ENCODE measurements at places on chromosomes 2 and 18.
A peak's percentile ranks its signal among the peaks of the same experiment; 100 is the strongest.

- DNase-seq, result no peak
Measured at GRCh38 chr2:63035169-63035568, 15.5 kb upstream of the OTX1 start.

DNA sequence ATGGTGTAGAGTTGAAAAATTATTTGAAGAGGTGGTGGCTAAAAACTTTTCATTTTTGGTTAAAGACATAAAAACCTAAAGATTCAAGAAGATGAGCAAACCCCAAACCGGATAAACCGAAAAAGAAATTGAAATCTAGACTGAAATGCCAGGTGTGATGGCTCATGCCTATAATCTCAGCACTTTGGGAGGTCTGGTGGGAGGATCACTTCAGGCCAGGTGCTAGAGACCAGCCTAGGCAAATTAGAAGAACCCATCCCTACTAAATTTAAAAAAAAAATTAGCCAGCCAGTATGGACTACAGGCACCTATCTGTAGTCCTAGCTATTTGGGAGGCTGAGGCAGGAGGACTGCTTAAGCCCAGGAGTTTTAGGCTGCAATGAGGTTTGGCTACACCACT, 126.9 kb downstream of the BAZ2B start:
- DNase-seq, result no peak

- no peak for DNase-seq
Measured at GRCh38 chr18:8777846-8778245, 72.5 kb downstream of the MTCL1 start.

- DNase-seq, result peak; percentile 28
Measured at GRCh38 chr2:175366815-175367214, 185.3 kb upstream of the ATP5MC3 start.

- no peak for DNase-seq
Measured at GRCh38 chr18:53984021-53984420, 240.4 kb downstream of the MBD2 start.

GRCh38 chr18:40852406-40852805, 1102.6 kb upstream of the PIK3C3 start:
- DNase-seq, result no peak

- no peak for DNase-seq
Measured at GRCh38 chr2:140747090-140747489, 1383.7 kb downstream of the LRP1B start.

DNA sequence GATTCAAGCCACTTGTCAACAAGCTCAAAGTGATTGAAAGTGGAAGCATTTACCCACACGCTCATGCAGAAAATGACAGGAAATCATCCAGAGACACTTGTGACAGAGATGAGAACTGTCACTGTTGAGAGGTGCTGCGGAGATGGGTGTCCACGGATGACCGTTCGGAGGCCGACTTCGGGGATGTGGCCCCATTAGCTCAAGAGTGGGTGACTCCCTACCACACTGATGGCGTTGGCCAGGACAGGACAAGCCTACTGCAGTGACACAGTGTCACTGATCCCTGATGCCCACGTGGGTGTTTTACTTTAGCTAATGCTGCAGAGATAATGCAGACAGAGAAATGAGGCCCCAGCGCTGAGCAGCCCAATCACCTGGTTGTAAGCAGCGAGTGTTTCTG, 81.5 kb upstream of the YWHAQ start:
- DNase-seq, result no peak

DNA sequence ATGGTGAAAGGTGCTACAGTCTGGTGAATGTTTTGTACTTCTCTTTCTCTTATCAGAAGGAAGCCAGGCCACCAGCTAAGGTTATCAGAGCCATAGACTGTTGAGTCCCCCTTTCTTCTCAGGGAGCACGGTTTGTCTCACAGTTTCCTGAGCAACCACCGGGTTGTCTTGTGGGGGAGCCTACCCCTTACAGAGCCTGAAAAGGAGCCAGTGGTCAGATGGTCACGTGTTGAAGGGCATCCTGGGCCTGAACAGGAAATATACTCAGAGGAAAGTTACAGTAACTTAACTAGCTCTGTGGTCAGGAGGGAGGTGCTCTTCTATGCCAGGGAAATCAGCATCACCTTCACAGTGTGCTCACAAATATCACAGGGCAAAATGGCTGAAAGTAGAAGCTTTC, 11.6 kb downstream of the CD28 start:
- peak; percentile 75 for DNase-seq

- no peak for DNase-seq
Measured at GRCh38 chr2:128092656-128093055, 1.7 kb downstream of the UGGT1 start.

DNA sequence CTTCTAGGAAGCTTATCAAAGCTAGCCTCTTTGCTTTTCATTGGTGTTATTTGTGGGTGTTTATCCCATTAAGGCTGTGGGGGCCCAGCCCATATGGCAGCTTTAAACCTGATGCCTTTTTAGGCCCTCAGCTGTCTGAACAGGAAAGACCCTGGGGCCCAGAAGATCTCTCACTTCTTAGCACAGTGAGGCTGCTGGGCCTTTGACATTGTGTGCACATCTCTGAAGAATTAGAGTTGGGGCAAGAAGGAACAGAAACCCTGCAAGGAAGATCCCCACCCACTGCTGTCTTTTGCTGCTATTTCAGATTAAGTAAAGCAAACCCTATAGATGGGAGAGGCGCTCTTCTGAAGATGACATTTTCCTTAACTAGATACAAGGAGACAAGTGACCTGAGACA, 250.0 kb downstream of the SMAD2 start:
- DNase-seq, result no peak

DNA sequence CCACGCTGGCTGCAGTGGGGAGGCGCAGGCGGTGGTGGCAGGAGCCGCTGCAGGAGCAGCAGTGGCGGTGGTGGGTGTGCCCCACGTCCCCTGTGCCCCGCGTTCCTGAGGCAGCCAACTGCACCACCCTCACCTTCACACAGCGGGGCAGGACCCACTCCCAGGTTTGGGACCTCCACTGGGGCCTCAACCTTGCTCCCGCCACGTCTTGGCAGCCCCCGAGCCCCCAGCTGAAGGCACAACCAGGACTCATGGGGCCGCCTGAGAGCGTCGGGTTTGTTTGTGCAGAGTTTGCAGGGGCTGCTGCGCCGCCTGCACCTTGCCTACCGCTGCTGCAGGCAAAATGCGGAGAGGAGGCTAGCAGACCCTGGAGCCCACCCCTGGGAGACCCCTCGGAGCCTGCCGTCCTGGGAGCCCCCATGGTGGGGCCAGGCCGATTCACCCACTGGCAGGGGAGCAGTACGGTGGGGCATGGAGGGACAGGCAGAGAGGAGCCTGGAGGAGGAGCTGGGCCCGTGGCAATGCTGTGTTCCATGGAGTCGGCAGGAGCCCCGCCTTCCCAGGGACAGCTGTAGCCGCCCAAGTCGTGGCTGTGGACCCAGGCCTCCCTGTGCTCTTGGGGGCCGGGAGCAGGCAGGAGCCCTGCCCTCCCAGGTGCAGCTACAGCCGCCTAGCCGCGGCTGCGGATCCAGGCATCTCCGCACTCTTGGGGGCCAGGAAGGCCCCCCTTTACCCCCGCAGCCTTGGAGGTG, 14.7 kb upstream of the EML6 start:
- DNase-seq, result no peak

DNA sequence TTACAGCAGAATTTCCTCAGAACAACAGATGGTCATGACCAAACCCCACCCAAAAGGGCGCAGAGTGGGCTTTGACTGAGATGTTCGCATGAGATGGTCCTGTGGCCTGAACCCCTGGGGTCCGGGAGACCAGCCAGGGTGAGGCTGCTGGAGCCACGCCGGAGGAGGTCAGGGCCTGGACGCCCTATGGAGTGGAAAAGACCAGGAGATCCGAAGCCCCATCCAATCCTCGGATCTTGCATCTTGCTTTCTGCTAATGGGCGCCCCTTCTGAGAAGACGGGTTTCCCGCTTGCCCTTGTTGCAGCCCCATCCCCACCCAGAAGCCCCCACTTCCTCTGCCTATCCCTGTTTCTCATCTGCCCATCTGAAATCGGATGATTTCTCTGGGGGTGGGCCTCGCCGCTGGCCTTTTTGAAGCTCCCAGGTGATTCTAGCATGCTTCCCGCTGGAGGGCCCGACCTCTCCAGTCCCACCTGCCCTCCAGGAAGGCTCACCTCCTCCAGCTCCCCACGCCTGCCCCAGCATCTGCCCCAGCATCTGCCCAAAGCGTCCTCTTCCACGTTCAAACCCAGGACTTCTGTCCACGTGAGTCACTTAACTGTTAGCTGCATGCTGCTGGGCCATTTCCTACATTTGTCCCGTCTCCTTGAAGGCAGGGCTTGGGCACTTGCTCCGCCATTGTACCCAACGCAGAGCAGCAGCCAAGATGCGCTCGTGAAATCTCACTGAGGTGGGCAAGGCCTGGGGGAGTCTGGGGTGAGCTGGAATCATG, 4.3 kb upstream of the CNDP1 start:
- no peak for DNase-seq

- DNase-seq, result no peak
Measured at GRCh38 chr18:79589601-79590091, 90.0 kb upstream of the CTDP1 start.

GRCh38 chr2:148813603-148814065, 61.4 kb upstream of the KIF5C start:
- DNase-seq, result peak; percentile 83

DNA sequence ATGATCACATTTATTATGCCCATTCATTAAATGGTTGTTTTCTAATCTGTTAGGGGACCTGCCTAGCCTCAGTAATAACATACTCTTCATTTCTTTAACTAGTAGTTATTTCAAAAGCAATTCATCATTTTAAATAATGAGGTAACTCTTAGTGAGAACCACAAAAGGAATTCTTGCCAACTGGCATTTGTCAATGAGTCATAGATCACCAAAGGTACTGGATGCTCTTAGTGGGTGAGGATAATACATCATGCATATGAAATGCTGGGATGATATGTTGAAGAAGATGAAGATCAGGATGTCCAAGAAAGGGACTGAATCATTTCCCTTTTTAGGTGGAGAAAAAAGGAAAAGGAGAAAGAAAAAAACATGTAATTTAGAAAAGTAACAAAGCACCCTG, 826.2 kb upstream of the DDX18 start:
- DNase-seq, result no peak

DNA sequence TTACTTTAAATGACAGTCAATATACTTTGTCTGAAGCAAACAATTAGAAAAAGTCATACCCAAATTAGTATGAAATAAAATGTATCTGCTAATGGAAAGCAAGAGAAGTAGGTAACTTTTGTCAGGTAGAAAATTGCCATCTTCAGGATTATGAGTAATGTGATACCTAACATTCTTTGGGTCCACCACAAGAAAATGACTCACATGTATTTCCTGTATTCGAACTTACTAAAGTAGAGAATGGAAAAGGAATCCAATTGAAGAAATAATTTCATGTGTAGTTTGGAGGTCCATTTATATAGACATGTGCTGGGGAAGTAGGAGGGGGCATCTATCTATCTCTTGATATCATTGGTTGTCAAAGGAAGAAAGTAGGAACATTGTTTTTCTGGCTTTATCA, 636.2 kb upstream of the CHAC2 start:
- no peak for DNase-seq

DNA sequence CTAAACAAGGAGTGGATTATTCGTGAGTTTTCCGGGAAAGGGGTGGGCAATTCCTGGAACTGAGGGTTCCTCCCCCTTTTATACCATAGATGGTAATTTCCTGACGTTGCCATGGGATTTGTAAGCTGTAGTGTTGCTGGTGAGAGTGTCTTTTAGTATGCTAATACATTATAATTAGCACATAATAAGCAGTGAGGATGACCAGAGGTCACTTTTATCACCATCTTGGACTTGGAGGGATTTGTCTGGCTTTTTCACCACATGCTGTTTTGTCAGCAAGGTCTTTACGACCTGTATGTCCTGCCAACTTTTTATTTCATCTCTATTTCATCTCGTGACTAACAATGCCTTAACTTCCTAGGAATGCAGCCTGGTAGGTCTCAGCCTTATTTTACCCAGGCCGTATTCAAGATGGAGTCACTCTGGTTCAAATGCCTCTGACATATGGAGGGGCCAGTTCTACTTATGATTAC, 124.8 kb upstream of the B3GNT2 start:
- DNase-seq, result no peak

DNA sequence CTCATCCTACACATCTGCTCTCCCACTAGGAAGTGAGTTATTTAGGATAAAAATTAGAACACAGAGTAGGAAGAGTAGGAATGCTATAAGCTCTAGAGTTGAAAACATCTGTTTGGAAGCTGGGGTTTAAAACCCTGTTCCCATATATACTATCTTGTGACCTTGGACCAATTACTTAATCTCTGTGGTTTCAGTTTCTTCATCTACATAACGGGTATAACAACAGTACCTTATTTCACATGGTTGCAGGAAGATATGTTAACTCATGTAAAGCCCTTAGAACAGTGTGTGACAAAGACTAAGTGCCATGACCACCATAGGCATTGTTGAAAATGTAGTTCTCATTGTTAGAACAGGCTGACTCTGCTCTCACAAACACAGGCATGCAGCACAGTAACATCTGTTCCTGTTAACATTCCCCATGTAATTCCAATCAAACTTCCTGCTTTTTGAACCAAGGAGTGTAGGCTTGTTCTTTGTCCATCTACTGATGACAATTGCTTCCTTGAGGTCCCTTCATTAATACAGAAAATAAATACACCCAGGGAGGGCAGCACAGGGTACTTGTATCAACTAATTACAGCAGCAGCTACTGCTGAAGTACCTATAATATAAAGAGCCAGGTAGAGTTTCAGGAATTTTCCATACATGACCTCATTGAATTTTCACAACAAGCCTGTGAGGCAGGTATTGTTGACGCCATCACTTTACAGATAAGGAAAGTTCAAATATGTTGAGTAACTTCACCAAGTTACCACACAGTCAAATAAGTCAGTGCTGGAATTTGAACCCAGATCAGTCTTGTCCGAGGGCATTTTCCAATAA, 204.2 kb downstream of the L3MBTL4 start:
- DNase-seq, result no peak

- no peak for DNase-seq
Measured at GRCh38 chr18:52287151-52287550, 52.8 kb upstream of the DCC start.

GRCh38 chr2:210442878-210443277, 33.7 kb downstream of the LANCL1 start:
- no peak for DNase-seq

DNA sequence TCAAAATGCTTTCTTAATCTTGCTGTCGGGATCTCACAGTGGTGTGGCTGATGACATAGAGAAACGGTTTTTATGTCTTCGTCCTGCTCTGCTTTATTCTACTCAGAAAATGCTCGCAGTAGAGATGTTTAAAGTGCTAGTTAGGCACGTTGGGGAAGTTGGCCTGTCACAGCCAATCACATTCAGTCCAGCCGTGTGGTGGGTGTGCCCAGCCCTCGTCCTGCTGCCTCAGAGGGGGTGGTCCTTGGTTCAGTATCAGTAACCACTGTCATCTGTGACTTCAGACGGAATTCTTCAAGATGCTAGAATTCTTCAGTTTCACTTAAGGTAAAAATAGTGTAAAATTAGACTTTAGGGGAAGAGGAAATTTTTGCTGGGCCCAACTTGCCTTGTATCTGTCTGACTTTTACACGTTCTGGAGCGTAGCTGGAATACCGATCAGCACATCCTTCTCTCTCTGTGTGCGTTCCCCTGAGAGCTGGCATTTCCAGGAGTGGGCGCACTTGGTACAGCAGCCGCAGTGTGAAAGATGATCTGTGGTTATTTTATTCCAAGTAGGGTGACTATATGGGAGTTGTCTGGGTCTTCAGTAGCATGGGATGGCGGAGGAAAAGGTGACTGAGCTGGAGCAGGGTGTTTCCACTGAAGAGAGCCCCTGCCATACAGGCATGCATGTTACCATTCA, 18.5 kb downstream of the TRAF3IP1 start:
- DNase-seq, result no peak

- DNase-seq, result no peak
Measured at GRCh38 chr2:6470518-6470917, 395.2 kb downstream of the CMPK2 start.

All from stimulated activated CD8-positive, alpha-beta memory T cell treated with anti-CD3 and anti-CD28 coated beads, Interleukin-4, amount 100 ng/mL, for 48 hours (primary cell).